ENCODE measurements at places on chromosomes 12 and 14.

- DNase-seq: no peak
These were observed 133.1 kb downstream of the SLC38A1 start for GRCh38 chr12:46135750-46136149.

DNA sequence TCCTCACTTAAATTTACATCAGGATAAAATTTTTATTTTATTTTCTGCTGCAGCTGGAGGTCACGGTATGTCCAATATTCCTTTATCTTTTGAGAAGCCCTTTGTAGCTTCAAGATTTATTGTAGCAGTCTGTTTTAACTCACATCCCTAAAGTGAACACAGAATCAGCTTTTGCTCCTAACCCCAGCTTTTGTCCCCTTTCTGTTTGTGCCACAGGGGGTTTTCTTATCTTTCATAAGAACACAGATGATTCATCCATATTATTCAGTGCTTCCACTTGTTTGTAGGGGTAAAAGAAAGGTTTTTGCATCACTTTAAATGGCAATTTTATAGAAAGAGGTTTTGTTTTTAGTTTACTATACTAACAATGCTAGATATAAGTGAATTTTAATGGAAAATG, 21.8 kb upstream of the PIK3C2G start:
- DNase-seq: no peak

DNA sequence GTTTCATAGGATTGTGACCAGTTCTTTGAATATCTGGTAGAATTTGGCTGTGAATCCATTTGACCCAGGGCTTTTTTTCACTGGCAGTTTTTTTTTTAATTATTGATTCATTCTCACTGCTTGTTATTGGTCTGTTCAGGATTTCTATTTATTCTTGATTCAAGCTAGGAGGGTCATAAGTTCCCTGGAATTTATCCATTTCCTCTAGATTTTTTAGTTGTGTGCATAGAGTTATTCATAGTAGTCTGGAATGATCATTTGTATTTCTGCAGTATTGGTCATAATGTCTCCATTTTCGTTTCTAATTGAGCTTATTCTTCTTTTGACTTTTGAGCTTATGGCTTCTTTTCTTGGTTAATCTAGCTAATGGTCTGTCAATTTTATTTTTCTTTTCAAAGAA, 291.6 kb downstream of the AKAP6 start:
- DNase-seq: no peak

DNA sequence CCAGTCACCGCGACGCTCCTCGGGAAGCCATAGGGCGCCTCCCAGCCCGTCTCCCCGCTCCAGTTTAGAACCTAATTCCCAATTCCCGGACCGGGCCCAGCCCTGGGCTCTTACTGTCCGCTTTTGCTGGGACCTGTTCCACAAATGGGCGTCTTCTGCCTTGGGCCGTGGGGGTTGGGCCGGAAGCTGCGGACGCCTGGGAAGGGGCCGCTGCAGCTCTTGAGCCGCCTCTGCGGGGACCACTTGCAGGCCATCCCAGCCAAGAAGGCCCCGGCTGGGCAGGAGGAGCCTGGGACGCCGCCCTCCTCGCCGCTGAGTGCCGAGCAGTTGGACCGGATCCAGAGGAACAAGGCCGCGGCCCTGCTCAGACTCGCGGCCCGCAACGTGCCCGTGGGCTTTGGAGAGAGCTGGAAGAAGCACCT, 797 bp downstream of the UNG start:
- no peak for DNase-seq

- DNase-seq: no peak
These were observed 1455.3 kb upstream of the FLRT2 start for GRCh38 chr14:84074626-84075025.

DNA sequence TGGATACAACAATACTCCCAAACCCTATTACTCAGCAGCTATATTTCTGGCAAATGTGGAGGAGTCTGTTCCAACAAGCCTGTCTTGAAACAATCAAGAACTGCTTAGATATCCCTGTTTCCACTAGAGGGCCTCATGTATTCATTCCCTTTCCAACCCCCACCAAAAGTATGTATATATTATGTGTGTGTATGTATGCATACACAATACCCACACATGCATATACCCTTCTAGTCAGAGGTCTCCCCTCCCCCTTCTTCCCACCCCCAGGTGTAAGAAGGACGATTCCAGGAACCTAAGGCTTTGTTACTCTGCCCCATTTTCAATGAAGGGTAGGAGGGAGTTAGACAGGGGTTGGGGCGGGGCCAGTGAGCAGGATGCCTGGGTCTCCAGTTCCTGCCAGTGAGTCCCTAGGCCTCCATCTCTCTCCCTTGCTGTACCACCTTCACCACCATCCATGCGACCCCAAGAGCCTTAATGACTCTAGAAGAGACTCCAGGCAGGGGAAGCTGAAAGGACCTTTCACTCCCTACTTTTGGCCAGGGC, at the start of gene DGKA:
Gene DGKA, plus strand, starts transcription at position 392 of the 546 bp plus-strand sequence. CDS start 5,342 bp downstream, outside the sequence.
- no peak for DNase-seq

GRCh38 chr12:34604631-34605509, 582.6 kb downstream of the ALG10 start:
- peak; percentile 55 for DNase-seq

GRCh38 chr12:46965880-46966279, 113.5 kb upstream of the PCED1B start:
- DNase-seq: no peak

DNA sequence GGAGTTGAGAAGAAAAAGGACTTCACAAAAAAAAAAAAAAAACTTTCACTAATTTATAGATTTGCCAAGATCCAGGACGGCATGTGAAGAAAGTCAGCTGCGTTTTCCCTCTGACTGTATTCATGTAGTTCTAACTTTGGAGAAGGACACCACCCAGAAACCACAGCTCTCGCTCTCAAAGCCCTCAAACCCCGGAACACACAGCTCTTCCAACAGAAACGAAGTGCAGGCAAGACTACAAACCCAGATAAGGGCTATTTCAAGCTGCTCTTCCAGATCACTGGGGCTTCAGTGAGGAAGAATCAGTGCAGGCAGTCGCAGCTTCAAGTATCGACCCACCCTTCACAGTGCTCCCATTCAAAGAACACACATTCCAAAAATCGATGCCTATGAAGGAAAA, 13.2 kb downstream of the KCNH5 start:
- no peak for DNase-seq

DNA sequence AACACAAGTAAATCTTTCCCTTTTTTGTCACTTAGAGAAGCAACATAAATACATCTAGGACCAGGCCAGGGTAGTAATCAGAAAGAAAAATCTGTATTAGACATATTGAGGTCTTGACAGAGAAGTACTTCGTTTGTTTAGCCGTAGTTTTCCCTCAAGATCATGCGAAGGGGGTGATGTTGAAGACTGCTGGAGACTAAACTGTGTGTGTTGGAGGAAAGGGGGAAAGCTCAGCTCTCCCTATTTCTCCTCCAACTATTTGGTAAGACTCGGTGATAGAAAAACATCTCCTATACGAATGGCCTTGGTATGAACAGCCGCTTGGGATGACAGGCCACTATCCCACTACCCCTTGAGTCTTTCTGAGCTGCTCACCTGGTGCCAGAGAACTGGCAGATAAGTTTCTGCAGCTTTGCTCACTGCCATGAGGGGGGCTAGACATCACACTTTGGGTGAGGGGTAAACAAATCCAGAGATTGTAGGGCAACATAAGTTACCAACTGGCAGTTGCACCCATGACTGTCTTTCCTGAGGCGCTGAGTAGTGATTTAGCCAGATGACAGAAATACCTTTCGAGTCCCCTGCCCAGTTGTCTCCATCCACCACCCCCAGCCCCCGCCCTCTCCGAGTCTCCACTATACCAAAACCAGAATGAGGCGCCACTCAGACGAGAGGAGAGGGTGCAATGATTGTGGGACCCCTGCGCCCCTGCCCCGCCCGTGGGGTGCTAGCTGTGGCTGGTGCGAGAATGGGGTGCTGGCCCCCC, 685 bp downstream of the VAMP1 start:
- DNase-seq: no peak

GRCh38 chr12:18135509-18135908, 45.5 kb upstream of the RERGL start:
- DNase-seq: no peak

GRCh38 chr14:37597914-37598746, 2.7 kb downstream of the TTC6 start:
- no peak for DNase-seq

Data from type B pancreatic cell (in vitro differentiated cells).